Motor neuron (in vitro differentiated cells): ENCODE measurements at places on chromosomes 1 and 21.

DNA sequence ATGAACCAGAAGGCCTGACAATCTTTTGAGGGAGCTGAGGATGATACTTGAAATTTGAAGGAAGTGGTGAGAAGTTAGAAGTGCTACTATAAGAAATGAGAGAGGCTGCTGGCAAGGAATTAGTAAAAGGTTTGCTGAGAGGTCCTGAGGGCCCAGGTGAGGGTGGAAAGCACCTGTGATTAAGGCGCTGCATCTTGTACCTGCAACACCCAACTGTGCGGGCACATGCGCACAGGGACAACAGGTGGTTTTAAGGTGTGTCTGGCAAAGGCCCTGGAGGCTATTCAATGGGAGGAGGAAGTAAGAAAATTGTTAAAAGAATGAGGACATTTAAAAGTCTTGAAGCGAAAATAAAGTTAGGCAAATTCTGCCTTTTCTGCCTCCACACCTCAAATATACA, 349.3 kb downstream of the RGS7 start:
- no peak for ATAC-seq

DNA sequence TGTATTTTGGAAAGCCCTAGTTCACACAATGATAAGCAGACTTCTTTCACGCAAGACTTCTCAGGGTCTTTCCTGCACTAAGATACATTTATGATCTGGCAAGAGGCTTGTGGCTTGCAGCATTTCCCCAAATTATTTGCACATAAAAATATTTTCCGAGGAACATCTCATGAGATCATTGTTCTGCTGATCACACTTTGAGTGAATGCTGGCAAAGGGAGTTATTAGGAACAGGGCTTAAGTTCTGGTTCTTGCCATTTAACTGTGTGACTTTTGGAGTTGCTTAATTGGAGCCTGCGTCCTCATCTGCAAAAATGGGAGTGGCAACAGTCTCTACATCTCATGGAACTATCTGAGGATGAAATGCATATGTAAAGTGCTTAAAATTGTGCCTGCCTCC, 50.2 kb downstream of the GADD45A start:
- ATAC-seq, result peak; percentile 4

DNA sequence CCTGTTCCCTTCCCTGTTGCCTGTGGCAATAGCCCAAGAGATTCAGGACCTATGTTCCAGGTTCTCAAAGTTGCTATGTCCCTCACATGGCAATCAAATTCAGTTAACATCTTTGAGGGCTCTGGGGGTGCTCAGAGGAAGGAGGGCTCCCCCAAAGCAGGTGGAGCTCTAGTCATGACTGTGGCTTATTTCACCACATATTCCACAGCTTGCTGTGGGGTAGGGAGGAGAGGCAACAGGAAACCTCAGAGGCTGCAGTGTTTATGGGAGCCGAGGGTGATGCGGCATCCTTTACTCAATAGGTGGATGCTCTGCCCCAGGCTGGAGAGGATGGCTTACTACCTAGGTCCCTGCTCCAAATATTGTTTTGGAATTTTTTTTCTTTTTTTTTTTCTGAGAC, 1.2 kb upstream of the MKNK1 start:
- no peak for ATAC-seq

GRCh38 chr1:13832536-13832935, 132.5 kb downstream of the PRDM2 start:
- ATAC-seq, result no peak

DNA sequence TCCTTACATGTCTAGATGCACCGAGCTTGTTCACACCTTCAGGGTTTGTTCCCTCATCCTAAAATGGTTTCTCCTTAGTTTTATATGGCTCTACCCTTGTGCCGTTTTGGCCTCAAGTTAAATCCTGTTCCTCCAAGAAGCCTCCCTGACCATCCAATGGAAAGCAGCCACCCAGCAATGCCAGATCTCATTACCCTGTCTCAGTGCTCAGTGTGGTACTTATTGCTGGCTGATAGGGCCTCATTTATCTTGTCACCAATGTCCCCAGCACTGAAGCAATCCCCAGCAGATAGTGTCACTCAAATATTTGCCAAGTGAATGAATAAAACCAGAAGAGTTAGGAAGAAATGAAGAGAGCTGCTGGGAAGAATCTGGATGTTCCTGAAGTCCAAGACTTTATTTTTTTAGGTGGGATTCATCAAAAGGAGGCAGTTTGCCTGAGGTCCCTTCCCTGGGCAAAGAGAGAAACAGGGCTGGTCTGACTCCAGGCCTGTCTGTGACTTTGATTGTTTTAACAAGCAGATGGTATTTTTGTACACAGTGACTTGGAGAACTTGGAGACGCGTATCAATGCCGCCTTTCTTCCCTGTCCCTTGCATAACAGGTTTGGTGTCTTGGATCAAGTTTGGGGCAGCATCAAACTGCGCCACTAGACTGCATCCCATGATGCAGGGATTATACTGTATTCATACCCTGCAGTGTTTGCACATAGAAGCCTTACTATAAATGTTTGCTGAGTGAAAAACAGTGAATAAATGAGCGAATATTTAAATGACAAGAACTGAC, 221.2 kb downstream of the DISC1 start:
- no peak for ATAC-seq
